A549 treated with ZK216348 at 1 μM for 4 hours (cell line): ENCODE measurements at places on chromosomes 5 and 9. TPM values are rescaled to one million over a fixed set of nuclear protein-coding genes. Genes with fewer than 3 reads are reported as not detected.

The ELAVL2 gene
- not detected in 5 replicates for total RNA-seq

The ADAMTS12 gene
- 6.3 to 7.7 TPM (median 6.8 TPM) in 5 replicates for total RNA-seq

The DMRT3 gene
- total RNA-seq, result not detected in 5 replicates

The GABRA1 gene
- not detected in 5 replicates for total RNA-seq

The NMRK1 gene
- total RNA-seq, result 3.6 to 6.8 TPM (median 5.1 TPM) in 5 replicates

The GPX8 gene
- 27.0 to 41.5 TPM (median 36.1 TPM) in 5 replicates for total RNA-seq

The SYK gene
- total RNA-seq, result 0.04 to 0.07 TPM (median 0.05 TPM) in 3 of 5 replicates, not detected in the others

The SHROOM1 gene
- total RNA-seq, result 7.2 to 12.9 TPM (median 9.8 TPM) in 5 replicates

The TMEM252 gene
- total RNA-seq, result not detected in 5 replicates

The RNF208 gene
- total RNA-seq, result 0.79 to 2.6 TPM (median 2.0 TPM) in 5 replicates

The STOM gene
- total RNA-seq, result 170 to 261 TPM (median 191 TPM) in 5 replicates

The CSF1R gene
- 0.06 to 0.33 TPM (median 0.15 TPM) in 4 of 5 replicates, not detected in the other for total RNA-seq

The FAM174A gene
- 7.9 to 15.3 TPM (median 14.0 TPM) in 5 replicates for total RNA-seq

The PCDHGA8 gene
- total RNA-seq, result 0.02 to 0.06 TPM (median 0.04 TPM) in 3 of 5 replicates, not detected in the others

The SPATA31D4 gene
- total RNA-seq, result not detected in 5 replicates

The CDH9 gene
- total RNA-seq, result not detected in 5 replicates

The IFNA14 gene
- not detected in 5 replicates for total RNA-seq

The TMEM161B gene
- total RNA-seq, result 6.3 to 10.3 TPM (median 8.9 TPM) in 5 replicates

The IRX2 gene
- 1.1 to 2.1 TPM (median 1.8 TPM) in 5 replicates for total RNA-seq

The SNCAIP gene
- not detected in 5 replicates for total RNA-seq

The THBS4 gene
- 0.14 to 0.19 TPM in 2 of 5 replicates, not detected in the others for total RNA-seq

The INSL4 gene
- 13.6 to 17.0 TPM (median 16.2 TPM) in 5 replicates for total RNA-seq

The IDNK gene
- total RNA-seq, result 5.4 to 9.7 TPM (median 6.2 TPM) in 5 replicates

The CCIN gene
- total RNA-seq, result not detected in 5 replicates

The ANKRD31 gene
- total RNA-seq, result 0.05 to 0.08 TPM (median 0.06 TPM) in 5 replicates

The ZNF883 gene
- total RNA-seq, result 0.81 to 0.97 TPM (median 0.92 TPM) in 5 replicates

The CRB2 gene
- 0.07 to 0.11 TPM (median 0.09 TPM) in 4 of 5 replicates, not detected in the other for total RNA-seq

The LRRTM2 gene
- total RNA-seq, result not detected in 5 replicates

The SLC28A3 gene
- 0.04 TPM in 1 of 5 replicates, not detected in the others for total RNA-seq

The CER1 gene
- not detected in 5 replicates for total RNA-seq

The GAPVD1 gene
- 10.3 to 18.9 TPM (median 14.5 TPM) in 5 replicates for total RNA-seq
